Hindlimb muscle (tissue), 1 donor: ENCODE measurements at places on chromosomes 6 and 20.

DNA sequence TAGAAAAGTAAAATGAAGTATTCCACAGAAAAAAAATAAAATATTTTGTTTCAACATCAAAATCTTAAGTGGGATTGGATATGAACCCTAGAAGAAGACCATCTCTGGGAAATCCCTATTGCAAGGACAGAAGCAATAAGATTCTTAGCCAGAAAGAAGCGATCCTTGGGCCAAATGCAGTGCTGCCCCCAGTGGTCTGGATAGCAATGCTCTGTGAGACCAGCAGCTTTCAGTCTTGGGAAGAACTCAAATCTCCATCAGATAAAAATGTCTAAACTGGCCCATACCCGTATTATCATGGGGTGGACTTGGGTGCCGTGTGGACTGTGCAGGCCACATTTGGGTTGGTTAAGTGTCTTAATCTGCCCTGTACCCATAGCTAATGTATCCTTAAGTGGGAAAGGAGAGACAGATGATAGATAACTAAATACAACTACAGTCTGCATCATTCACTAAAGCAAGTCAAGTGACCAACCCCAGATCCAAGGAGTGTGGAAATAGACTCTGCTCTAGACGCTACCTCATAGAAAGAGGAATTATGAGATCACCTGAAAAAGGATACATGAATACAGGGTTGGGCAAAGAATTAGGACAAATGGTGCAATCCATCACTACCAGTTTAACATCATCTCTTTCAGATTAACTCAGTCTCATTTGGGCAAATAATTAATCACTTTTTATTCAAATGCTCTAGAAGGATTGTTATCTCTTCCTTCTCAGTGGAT lies 38.9 kb upstream of the SNAP25 start:
- DNase-seq = no peak

DNA sequence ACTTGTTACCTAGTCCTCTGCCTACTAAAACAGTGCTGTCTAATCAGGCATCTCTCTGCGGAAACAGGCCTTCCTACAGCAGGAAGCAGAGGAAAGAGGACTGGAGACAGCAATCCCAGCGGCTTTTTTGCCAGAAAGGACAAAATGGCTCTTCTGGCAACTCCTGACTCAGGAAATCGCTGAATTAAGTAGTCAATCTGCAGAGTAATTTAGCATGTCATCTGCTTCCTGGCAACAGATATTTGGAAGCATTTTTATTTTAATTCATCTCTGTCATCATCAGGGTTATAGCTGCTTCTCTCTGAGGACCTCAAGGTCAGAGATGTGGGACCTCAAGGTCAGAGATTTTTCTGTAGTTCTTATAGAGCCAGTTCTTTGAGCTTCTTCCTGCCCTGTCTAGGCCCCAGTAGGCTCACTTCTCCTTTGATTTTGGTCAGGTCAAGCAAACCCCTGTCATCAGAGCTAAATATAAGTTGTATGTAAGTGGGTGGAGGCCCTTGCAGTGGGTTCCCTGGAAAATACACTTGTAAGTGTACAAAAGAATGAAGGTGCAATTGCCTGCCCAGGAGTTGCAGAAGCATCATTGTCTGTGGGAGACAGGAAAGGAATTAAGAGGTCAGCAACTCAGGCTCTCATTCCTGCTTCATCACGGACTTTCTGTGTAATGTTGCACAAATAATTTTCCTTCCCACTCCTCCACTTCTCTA lies 229.4 kb downstream of the ALDH8A1 start:
- no peak for DNase-seq

DNA sequence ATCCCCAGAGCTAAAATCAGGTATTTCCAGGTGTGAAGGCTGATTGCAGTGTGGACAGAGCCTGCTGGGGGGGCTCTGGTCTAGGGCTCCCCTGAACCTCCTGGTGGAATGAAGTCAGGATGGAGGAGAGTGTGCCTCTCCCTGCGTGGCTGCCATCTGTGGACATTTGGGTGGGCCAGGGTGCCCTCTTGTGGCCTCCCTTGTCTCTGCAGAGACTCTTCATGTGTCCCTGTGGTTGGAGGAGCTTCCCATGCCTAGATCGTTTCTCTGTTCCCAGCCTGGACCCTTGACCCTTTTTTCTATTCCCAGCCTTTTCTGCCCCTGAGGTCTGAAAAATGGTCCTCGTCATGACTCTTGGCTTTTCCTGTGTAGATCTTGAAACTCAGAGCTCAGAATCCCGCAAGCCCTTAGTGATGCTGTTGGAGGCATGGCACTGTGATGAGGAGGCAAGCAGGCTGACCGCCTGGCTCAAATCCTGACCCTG lies 9.9 kb upstream of the PSMF1 start:
- no peak for DNase-seq

DNA sequence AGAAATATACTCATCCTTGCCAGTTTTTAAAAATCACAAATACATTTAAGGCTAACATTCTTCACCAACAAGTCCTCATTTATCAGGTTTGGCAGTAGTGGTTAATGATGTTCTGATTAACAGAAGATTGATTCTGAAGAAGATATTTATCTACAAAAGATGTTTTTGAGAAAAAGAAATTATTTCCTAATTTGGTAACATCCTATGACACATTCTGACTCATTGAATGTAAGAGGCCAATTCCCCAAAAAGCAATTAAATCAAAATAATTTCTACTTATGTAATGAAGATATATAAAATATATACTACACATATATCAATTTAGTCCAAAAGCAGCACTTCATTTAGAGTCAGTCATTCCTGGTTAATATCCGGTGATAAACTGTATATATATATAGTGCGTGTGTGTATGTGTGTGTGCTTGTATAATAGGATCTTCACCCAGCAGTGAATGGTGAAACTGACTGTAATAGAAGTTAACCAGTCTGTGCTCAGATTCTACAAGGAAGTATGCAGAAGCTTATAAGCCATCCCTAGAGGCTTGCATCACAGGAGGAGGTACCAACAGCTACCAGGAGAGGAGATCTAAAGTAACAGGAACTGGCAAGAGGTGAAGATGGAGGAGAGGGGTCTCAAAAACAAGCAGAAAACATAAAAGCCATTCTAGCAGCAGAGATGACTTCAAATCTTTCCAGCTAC lies 82.9 kb upstream of the MARCKS start:
- no peak for DNase-seq

GRCh38 chr20:32130352-32130751 lies 20.8 kb downstream of the TM9SF4 start:
- no peak for DNase-seq

GRCh38 chr6:129248946-129249345 lies 366.0 kb downstream of the LAMA2 start:
- no peak for DNase-seq

DNA sequence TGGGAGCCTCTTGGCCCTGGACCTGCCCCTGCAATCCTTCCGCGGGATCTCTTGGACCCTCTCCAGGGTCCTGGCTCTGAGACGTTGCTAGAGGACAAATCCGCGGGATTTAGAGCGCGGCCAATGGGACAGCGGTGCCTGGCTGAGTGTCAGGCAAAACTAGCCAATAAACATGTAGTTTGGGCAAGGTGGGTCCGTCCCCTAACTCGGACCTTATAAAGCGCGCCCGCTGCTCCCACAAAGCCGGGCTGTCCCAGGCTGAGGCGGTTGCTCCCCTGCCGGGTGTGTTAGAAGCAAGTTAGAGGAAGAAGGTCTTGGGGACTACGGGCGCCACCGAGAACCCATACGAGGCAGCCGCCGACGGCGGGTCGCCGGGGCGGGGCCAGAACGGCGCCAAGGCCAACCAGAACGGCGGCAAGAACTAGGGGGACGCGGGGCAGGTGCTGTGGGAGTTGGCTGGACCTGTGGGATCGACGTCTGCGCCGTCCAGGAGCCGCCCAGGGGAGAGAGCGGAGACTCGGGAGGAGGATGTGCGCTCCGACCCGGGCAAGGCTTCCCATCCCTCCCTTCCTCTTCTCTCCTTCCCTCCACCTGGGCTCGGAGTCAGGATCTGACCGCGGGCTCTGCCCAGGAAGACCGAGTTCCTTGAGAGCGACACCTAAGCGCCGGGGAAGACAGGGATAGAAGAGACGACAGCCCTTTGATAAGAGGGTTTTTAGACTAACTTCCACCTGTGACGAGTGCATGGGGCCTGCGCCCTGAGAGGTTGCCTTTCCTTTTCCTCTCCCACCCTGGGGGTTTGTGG lies 6.5 kb upstream of the TMEM14A start:
- peak; percentile 92 for DNase-seq

GRCh38 chr20:15179381-15179780 lies 842.0 kb upstream of the FLRT3 start:
- no peak for DNase-seq

DNA sequence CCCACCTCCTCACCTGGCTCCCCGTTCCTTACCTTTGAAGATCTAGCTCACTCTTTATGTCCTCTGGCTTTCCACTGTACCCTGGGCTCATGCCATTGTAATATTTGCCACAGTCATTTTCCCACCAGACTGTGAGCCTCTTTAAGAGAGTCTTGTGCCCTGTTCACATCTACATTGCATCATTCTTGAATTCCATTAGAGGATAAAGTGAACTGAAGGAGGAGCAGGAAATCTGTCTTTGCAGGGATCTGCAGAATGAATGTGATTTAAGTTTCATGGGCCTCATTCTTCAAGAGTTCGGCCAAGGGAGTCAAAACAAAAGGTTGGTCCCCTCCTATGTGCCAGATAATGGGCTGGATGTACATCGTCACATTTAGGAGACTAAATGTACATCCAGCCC lies 272.6 kb upstream of the CITED2 start:
- DNase-seq = no peak

GRCh38 chr6:40054186-40054585 lies 119.9 kb upstream of the MOCS1 start:
- DNase-seq = no peak

DNA sequence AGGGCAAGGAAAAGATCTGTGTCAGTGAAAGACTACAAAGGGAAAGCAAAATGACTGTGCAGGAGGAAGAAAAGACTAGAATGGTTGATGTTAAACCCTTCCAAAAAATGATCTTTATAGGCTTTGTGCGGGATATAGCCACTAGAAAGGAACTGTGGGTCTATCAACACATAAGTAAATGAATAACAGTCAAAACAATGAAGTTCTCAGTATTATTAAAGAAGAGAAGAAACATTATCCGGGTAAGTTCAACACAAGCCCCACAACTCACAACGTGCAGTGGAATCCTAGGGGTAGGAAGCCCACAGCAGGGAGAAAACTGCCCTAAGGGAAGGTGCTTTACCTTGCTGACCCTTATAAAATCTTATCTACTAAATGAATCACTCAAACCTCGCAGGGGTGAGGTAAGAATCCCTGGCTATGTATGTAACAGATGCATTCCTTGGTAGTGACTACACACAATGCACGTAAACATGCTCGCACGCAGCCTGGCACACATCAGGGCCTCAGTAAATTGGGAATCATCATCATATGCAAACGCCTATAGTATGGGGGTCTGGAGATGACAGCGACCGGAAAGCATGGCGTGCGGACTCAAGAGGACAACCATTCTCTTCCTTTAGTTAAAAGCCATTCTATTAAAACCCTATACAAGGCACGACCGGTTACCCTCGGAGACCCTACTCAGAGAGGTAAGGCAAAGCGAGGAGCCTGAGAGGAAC lies 11.3 kb downstream of the TFAP2A start:
- DNase-seq = no peak

- DNase-seq = no peak
Measured at GRCh38 chr6:147231589-147231988, 27.4 kb downstream of the STXBP5 start.

GRCh38 chr6:15344192-15344519 lies 98.3 kb downstream of the JARID2 start:
- no peak for DNase-seq

- no peak for DNase-seq
Measured at GRCh38 chr6:33901822-33902456, 98.1 kb upstream of the MLN start.

- no peak for DNase-seq
Measured at GRCh38 chr6:37630281-37630799, 67.3 kb downstream of the MDGA1 start.
